ENCODE measurements at places on chromosomes 3 and 15.

DNA sequence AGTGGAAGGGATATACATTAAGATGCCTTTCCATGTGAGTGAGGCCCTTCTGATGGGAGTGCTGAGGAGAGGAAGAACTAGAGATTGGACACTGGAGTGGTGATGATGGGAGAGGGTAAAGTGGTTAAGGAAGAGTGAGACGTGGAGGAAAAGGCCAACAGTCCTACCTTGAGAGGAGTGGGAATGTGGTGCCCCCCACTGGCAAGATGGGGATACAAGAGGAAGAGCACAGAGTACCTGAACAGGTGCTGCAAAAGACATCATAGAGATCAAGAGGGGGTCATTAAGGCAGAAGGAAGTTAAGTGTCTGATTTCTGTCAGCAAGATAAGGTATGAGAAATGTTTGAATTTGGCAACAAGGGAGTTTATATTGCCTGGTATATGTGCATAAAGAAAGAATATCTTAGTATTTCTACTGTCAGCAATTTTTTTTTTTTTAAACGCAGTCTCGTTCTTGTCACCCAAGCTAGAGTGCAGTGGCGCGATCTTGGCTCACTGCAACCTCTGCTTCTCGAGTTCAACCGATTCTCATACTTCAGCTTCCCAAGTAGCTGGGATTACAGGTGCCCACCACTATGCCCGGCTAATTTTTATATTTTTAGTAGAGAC, 34.0 kb downstream of the ARIH2 start:
- DNase-seq = peak; percentile 50

- DNase-seq = no peak
These were observed 946.7 kb downstream of the ZPLD1 start for GRCh38 chr3:103381296-103382079.

- no peak for DNase-seq
These were observed 218.4 kb upstream of the LINGO1 start for GRCh38 chr15:77851086-77851485.

- no peak for DNase-seq
These were observed 30.4 kb downstream of the COLQ start for GRCh38 chr3:15491143-15491542.

DNA sequence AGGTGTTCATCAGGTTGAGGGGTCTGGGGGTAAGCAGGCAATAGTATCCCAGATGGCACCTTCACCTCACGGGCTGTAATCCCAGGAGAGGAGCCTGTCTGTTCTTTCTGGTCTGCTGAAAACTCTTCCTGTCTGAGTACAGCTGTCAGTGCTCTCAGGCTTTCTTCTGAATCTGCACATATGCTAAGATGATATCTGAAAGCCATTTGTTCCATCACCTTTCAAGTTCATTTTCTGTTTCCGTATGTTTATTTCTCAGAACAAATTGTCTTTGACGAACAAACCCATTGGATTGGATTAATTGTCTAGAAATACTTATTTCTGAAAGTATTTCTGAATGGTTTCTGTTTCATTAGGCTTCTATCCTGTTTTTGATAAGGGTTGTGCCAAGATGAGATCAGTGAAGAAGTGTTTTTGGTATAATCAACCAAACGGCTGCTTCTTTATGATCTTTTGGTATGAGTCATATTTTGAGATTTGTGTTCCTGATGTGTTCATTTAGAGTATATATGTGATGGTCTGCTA, 13.3 kb downstream of the ZNF592 start:
- DNase-seq = no peak

GRCh38 chr15:91258415-91258759, 158.3 kb downstream of the SV2B start:
- no peak for DNase-seq

GRCh38 chr15:82062479-82063454, 16.9 kb upstream of the MEX3B start:
- DNase-seq = no peak

DNA sequence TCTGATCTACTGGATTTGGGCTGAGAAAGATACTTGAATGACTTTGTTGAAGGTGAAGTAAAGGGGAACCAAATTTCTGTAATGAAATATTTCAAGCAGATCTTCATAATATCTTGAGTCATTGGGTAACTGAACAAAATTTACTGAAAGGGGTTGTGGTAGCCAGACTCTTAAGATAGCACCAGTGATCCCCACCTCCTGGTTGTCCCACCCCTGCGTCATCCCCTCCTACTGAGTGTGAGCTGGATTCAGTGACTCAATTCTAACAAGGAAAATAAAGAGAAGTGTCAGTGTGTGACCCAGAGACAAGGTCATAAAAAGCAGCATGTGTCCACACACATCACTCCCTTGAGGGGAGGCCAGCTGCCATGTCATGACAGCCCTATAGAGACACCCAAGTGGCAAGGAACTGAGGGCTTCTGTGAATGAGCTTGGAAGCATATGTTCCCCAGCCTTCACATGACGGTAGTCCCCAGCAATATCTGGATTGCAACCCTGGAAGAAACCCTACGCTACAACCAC, 107.1 kb downstream of the MECOM start:
- DNase-seq = no peak

- no peak for DNase-seq
These were observed 63.8 kb downstream of the FRMD4B start for GRCh38 chr3:69322158-69322509.

GRCh38 chr3:171774521-171774920, 35.8 kb downstream of the PLD1 start:
- DNase-seq = no peak

DNA sequence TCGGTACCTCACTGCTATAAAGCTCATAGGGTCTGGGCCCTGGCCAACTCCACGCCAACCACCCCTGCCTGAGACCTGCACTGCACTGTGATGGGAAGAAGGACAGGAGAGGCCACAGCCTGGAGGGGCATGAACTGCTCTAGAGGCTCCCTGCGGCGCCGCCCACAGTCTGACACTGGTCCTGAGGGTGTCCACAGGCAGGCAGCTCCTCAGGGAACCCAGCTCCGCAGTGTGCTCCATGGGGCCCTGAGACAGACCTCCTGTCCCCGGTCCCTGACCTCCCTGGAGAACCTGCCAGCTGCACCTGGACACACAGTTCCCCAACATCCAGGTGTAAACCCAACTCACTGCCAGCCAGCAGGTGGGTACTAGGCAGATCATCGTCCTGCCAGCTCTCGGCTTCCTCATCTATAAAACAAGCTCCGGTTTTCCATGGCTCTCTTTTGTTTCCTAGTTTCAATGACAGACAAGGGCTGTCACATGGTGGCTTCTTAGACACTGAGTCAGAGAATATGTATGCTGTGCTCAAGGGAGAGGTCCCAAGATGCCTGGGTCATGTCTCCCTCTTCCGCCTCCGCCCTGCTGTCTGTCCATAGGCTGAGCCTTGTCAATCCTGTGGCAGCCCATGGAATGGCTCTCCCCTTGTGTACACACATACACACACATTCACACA, 5.1 kb upstream of the HAPLN3 start:
- no peak for DNase-seq

GRCh38 chr3:65597226-65597951, 441.3 kb downstream of the MAGI1 start:
- DNase-seq = no peak

DNA sequence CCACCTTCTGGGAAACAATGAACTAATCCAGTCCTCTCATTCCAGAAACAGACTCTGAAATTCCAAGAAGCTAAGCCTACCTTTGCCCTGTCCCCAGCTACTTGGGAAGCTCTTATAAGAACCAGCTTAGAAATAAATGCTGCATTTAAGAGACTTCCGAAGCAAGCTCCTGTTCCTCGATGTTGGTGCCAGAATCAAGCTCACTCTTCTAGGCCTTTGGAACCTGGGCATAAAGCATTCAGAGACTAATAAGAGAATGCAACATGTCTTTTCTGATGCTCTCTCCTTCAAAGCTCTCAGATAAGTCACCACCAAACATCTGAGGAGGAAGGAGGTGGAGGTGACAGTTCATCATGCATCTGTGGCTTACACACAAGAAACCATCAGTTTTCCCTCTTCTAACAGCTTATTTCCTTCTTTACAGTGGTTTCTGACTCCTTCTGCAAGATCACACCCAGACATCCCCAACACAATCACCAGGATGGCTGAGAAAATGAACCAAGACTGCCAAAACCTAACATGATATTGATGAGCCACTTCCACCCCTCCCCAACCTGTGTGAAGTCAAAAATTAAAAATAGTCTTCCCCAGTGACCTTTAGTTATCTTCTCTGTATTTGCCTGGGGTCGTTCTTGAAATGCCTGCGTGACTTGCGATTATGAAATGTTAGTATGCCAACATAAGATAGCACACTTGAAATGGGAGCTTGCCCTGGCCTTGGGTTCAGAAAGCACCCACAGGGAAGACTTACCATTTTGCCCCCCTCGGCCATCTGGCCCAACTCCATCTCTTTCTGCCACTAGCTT, 11.5 kb downstream of the ARHGEF3 start:
- peak; percentile 6 for DNase-seq

DNA sequence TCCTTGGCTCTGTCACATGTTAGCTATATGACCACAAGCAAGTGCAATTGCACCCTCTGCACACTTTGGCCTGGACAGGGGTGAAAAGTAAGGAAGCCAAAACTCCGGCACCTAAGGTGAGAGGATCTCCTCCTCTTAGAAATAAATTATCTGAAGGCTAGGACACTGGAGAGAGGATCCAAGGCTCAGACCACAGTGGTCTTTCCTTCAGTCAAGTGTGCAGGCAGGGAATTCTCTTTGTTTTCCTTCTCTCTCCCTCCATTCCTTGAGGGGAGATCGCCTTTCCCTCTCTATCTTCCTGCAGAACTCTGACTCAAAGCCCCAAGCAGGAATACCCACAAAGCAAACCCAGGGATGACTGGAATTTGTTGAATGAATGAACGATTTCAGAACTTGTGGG, 3.1 kb upstream of the MEGF11 start:
- no peak for DNase-seq

- DNase-seq = no peak
These were observed 21.9 kb downstream of the POLR2M start for GRCh38 chr15:57728436-57728835.

DNA sequence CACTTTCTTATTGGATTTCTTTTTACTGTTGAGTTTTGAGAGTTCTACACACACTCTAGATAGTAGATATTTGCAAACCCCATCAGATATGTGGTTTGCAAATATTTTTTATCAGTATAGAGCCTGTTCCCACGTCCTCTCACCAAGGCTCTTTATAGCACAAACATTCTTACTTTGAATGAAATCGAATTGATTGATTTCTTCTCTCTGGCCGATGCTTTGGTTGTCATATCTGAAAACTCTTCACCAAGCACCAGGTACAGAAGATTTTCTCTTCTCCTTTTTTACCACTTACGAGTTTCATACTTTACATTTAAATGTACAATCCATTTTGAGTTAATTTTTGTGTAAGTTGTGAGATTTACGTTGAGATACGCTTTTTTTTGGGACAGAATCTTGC, 163.4 kb downstream of the PTPRG start:
- no peak for DNase-seq

DNA sequence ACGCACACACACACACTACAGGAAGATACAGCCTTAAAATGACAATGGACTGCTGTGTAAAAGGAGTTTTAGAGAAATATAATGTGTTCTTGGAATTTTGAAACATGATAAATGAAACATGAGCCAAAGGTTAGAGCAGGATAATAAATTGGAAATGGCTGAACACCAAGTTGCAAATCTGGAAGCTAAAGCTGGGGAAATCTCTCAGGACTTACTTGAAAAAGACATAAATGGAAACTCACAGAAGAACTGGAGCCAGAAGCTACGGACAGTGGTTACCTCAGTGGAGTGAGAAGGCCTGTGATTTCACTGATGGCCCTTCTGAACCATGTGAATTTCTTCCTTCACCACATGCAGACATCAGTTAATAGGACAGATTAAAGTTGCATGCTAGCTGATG, 37.3 kb upstream of the ATP10A start:
- no peak for DNase-seq

GRCh38 chr3:74537857-74538256, 76.6 kb downstream of the CNTN3 start:
- DNase-seq = no peak

DNA sequence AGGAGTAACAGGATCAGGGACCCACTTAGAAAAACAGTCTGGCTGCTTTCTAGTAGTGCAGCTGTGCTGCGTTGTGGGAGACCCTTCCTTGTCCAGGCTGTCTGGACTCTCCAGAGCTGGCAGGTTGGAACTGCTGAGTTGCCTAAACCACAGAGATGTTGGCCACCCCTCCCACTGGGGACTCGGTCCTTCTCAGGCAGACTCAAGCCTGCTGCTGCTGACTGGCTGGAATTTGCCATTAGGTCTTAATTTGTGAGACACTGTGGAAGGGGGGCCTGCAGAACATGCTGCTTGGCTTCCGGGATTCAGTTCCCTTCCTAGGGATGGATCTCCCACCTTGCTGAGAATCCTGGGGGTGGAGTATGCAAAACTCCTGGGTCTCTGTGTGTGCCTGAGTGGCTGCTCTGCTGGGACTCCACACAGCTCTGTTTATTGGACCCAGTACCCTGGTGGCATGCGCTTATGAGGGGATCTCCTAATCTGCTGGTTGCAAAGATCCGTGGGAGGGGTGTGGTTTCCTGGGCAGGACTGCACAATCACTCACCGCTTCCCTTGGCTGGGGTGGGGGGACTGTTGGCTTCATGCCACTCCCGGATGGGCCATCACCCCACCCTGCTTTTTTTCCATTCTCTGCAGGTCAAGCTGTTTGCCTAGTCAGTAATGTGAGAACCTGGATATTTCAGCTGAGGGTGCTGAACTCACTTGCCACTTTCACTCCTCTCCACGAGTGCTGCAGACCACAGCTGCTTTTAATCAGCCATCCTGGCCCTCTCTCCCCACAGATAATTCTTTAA, 150.5 kb downstream of the CFAP20DC start:
- DNase-seq = peak; percentile 2

- DNase-seq = no peak
These were observed 35.3 kb upstream of the PLSCR2 start for GRCh38 chr3:146504498-146505197.

- no peak for DNase-seq
These were observed 25.1 kb upstream of the GABPB1 start for GRCh38 chr15:50380089-50380488.

GRCh38 chr15:101225658-101226057, 26.2 kb downstream of the CHSY1 start:
- DNase-seq = no peak

DNA sequence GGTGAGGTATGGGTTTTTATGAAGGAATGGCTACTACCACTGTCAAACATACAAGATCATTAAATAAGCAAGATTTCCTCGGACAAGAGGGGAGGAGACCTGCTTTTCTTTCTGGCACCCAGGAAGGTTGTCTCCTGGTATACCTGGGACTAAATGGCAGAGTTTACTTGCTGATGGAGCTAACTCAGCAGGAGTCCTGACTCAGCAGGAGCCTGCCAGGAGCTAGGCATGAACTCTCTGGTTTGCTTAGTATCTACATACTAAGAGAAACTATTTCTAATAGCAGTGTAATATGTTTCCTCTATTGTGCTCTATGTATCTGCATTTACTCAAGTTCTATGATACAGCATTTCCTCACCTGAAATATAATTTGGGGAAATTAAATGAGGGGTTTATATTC, 404.2 kb downstream of the RSL24D1 start:
- DNase-seq = no peak

GRCh38 chr15:78921940-78922339, 22.9 kb downstream of the CTSH start:
- no peak for DNase-seq
